ENCODE measurements at places on chromosomes 2 and 18.

DNA sequence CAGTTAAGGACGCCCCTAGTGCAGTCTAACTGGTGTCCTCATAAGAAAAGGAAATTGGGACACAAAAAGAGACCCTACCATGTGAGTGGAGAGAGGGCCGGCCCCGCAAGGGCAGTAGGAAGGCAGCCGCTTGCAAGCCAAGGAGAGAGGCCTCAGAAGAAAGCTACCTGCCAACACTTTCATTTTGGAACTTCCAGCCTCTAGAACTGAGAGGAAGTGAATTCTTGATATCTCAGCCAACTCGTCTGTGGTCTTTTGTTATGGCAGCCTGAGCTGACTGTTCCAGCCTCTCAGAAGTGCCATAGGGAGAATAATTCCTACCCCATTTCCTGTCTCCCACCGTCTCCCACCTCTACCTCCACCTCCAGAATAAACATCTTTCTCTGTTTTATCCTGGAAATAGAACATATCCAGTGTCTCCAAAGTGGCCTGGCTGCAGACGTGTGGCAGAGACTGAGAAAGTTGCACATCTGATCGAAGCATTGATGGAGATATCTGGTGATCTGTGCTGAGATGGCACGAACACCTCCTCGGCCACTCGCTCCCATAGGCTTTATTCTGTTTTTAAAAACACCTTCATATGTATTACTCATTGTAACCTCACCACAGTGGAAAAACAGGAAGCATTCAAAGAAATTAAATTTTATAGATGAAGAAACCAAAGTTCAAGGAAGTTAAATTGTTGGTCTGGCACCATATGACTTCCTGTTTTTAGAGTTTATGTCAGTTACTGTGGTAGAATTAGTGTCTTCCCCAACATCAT is 39.5 kb upstream of the MARCO start:
- DNase-seq, result no peak

GRCh38 chr2:6231166-6231565 is 539.0 kb downstream of the SOX11 start:
- no peak for DNase-seq

- no peak for DNase-seq
Measured at GRCh38 chr18:12411456-12411855, 3.7 kb downstream of the PRELID3A start.

DNA sequence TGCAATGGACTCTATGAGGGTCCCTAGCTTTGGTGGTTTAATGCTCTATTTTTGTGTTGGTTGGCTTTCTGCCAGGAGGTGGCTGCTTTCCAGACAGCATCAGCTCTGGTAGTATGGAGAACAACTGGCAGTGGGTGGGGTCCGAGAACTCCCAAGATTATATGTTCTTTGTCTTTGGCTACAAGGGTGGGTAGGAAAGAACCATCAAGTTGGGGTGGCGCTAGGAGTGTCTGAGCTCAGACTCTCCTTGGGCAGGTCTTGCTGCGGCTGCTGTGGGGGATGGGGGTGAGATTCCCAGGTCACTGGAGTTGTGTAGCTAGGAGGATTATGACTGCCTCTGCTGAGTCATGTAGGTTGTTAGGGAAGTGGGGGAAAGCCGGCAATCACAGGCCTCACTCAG is 976.1 kb upstream of the GYPC start:
- no peak for DNase-seq

DNA sequence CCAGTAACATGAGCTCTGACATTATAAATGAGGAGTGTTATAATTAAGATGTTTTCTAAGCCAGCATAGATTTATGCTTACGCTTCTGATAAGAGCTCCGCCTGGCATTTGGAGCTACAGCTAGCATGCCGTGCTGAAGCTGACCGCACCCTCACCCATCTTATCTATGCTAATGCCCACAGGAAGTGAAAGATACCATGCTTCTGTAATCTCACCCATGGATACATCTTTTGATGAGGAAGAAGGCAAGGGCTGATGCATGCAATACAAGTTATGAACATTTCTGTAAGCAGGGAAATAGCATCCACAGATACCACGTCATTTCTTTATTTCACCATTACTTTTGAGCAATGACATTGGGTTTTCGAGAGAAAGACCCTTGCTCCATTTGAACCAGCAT is 82.3 kb downstream of the ARL4C start:
- no peak for DNase-seq

DNA sequence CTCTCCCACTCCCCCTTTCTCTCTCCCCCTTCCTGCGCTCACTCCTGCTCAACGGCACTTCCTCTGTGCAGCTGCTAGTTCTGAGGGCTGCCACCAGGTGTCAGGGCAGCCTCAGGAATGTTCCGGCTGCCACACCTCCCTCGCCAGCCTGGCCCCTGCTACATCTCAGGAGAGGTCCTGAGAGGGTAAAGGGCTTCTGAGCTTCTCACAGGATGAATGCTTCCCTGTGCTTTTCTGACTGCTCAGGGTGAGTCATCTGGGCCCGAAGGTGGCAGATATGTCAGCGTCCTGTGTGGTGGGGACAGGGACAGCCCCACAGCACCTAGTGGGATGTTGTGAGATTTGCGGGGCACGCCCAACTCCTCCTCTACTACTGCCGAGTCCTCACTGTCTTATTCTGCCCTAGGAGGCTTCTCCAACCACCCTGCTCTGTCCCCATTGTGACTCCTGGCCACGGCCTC is 49.0 kb downstream of the PLEKHB2 start:
- peak; percentile 93 for DNase-seq

DNA sequence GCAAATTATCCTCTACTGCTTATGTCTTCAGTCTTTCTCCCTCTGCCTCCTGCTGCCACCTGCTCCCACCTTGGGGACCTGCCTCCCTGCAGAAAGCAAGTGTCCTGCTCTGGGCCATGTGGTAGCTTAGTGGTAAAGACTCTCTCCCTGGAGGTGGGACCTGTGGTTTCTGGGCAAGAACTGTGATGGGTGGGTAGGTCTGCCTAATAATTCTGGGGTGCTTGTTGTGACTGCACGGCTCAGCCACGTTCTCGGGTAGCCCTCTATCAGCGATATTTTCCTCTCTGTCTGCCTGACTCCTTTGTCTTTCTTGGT is 16.4 kb upstream of the CD28 start:
- DNase-seq, result no peak

- no peak for DNase-seq
Measured at GRCh38 chr2:36068086-36068485, 287.5 kb upstream of the CRIM1 start.

- DNase-seq, result no peak
Measured at GRCh38 chr18:8507915-8508705, 101.1 kb upstream of the RAB12 start.

DNA sequence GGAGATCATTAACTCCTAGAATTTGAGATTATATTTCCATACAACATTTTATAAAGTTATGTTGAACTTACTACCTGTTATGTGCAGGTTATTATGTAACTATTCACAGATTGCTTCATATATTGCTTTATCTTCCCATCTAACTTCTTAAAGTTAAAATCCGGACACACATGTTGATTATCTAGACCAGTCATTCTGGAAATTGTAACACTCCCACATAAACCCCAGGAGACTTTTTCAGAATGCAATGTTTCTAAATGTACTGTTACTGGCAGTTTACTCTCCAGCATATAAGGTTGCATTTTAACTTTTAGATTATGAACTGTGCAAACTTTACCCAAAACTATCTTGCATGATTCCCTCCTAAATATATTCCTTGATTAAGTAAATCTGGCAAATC is 70.5 kb upstream of the FAM117B start:
- no peak for DNase-seq

- no peak for DNase-seq
Measured at GRCh38 chr2:199258291-199258690, 199.4 kb downstream of the SATB2 start.

Data from activated CD4-positive, alpha-beta T cell treated with anti-CD3 and anti-CD28 coated beads for 36 hours (primary cell).